Activated CD4-positive, alpha-beta T cell treated with anti-CD3 and anti-CD28 coated beads, Interleukin-2, amount 50 U/mL, for 1 hour (primary cell): ENCODE measurements at places on chromosomes 1 and 21.

GRCh38 chr1:82245345-82246014 lies 444.7 kb downstream of the ADGRL2 start:
- DNase-seq, result no peak

- DNase-seq, result no peak
Measured at GRCh38 chr1:109399326-109399957, 1.7 kb upstream of the SORT1 start.

DNA sequence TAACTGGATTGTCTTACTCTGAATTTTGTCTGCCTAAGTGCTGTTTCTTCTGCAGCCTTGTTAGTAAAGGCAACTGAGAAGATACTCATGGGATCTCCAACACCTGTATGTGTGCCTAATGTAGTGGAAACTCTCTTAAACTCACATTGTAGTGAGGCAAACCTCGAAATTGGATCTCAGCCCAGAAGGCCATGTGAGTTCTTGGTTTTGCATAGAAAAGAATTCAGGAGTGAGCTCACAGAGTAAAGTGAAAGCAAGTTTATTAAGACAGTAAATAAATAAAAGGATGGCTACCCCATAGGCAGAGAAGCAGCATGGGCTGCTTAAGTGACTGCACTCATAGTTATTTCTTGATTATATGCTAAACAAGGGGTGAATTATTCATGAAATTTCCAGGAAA lies 1344.7 kb downstream of the NCAM2 start:
- no peak for DNase-seq

GRCh38 chr1:23567996-23568607 lies 8.8 kb upstream of the ID3 start:
- no peak for DNase-seq

GRCh38 chr1:218728898-218729565 lies 383.9 kb downstream of the TGFB2 start:
- DNase-seq, result no peak
